ENCODE measurements at places on chromosomes 2 and 18.

- DNase-seq: no peak
Measured at GRCh38 chr2:231049286-231050017, 7.2 kb upstream of the PSMD1 start.

DNA sequence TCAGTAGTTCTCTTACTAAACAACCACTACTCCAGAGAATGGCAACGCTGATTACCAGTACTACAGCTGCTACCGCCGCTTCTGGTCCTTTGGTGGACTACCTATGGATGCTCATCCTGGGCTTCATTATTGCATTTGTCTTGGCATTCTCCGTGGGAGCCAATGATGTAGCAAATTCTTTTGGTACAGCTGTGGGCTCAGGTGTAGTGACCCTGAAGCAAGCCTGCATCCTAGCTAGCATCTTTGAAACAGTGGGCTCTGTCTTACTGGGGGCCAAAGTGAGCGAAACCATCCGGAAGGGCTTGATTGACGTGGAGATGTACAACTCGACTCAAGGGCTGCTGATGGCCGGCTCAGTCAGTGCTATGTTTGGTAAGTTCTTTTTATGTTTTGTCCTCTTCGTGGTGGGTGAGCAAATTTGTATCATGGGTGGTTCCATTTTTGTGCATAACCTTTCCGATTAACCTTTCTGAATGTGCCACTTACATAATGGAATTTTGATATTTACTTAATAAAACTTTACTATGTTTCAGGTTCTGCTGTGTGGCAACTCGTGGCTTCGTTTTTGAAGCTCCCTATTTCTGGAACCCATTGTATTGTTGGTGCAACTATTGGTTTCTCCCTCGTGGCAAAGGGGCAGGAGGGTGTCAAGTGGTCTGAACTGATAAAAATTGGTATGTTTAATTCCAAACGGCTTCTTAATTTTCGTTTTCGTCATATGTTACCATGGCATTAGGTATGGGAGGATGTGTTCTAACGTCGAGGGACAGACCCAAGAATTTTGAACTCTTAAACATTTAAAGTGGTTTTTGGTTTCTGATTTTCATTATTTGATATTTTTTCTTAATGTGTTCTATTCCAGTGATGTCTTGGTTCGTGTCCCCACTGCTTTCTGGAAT, 1.3 kb downstream of the SLC20A1 start:
- no peak for DNase-seq

- DNase-seq: no peak
Measured at GRCh38 chr2:134558208-134558830, 160.5 kb downstream of the TMEM163 start.

- no peak for DNase-seq
Measured at GRCh38 chr2:218074031-218074430, 5.0 kb downstream of the RUFY4 start.

- no peak for DNase-seq
Measured at GRCh38 chr2:227627769-227628168, 10.5 kb downstream of the SCYGR4 start.

- no peak for DNase-seq
Measured at GRCh38 chr2:25419678-25420242, 78.0 kb upstream of the DNMT3A start.

DNA sequence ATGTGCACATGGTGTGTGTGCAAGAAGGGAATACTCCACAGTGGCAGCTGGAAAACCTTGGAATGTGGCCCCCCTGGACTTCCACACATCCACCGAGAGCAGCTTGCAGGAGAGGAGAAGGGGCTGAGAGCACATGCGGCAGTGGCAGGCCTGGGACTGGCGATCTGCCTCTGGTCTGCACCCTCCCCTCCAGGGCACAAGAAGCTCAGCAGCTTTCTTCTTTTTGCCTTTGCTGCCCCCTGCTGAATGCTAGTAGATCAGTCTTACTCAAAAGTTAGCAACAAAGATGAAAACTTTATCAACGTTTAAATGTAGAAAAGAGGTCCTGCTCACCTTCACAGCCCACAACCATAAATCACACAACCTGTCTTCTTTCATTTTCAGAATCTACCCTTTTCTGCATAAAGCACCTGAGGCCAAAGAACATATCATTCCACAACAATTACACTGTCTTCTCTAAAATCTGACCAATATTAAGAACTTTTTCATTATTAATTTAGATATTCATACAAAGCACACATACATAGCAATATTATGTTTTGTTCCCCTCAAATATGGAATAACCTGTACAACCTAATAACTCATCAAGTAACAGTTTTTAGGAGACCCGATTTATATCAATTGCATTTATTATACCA, 34.6 kb downstream of the TGFBRAP1 start:
- no peak for DNase-seq

GRCh38 chr2:159450180-159450579, 163.7 kb upstream of the WDSUB1 start:
- DNase-seq: no peak

DNA sequence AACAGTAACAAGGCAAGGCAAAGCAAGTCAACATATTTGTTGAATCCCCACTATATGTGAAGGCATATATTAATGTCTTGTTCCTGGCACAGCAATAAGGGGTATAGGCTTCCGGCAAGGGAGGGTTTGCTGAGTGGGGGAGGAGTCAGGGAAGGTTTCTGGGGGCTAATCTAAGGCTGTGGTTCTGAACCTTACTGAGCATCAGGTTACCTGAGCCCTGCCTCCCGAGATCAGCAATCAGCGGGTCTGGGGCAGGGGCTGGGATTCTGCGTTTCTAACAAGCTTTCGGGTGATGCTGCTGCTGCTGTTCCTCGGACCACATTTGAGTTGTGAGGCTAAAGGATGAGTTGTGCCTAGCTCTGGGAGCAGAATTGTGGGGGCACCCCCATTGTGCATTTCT, 401.7 kb upstream of the SPRED2 start:
- DNase-seq: no peak

GRCh38 chr2:133705287-133705686, 137.0 kb upstream of the NCKAP5 start:
- DNase-seq: no peak

- DNase-seq: no peak
Measured at GRCh38 chr2:110858993-110859701, 126.8 kb downstream of the ACOXL start.

DNA sequence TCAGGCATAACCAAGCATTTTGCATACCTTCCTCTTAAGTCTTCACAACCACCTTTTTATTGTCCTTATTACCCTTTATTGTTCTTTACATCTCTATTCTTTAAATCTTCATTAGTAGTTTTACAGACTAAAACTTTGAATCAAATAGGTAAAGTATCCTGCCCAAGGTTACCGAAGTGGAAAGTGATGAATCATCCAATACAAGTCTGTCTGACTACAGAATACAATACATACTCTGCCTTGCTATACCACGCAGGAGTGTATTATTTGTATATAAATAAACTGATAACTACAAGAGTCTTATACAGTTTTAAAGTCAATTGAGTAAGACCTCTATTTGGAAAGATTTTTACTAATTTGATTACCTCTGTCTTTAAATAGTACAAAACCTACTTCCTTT, 196.0 kb downstream of the ZEB2 start:
- DNase-seq: no peak

GRCh38 chr2:176378323-176378722, 109.1 kb downstream of the MTX2 start:
- DNase-seq: no peak

- no peak for DNase-seq
Measured at GRCh38 chr2:156320486-156321098, 11.9 kb downstream of the NR4A2 start.

- no peak for DNase-seq
Measured at GRCh38 chr2:48934807-48935206, 179.3 kb upstream of the LHCGR start.

GRCh38 chr2:27581417-27582128, 1.3 kb upstream of the ZNF512 start:
- DNase-seq: no peak

DNA sequence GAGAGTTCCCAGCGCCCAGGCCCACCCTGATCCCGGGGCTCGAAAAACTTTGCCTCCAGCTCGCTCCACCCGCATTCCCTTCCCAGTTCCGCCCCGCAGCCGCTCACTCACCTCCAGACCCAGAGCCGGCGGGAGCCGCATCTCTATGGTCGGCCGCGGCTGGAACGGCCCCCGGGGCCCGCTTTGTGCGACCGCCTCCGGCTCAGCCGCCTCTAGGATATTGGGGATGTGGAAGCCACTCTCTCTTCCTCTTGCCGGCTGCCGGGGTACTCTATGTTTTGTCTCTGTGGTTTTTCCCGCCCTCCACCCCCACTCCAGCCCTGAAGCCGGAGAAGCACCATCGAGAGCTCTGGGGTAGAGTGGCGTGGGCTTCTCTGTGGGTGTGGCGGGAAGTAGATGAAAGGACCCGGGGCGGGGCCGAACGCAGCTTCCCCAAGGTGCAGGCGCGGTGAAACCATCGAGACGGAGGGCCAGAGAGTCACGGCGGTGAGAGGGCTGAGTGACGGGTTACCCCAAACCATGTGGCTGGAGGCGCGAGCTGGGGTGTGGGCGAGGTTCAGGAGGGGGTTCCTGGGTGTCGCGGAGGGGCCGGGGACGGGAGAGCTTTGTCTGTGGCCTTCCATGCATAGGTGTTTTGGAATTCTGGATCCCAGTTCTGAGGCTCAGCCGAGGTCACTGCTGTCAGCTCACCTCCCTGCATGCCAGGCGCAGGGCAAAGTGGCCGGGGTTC, at the start of the genes BCS1L and ZNF142:
Gene BCS1L, plus strand, starts transcription at position 426 of the 730 bp plus-strand sequence. CDS start 1,305 bp downstream, outside the sequence.
Gene ZNF142, minus strand, starts transcription at position 366 of the 730 bp plus-strand sequence. CDS start 3,194 bp downstream, outside the sequence.
- peak; percentile 92 for DNase-seq

GRCh38 chr2:128314348-128315121, 4.1 kb downstream of the HS6ST1 start:
- no peak for DNase-seq

GRCh38 chr2:5618271-5618670, 73.9 kb upstream of the SOX11 start:
- DNase-seq: no peak

DNA sequence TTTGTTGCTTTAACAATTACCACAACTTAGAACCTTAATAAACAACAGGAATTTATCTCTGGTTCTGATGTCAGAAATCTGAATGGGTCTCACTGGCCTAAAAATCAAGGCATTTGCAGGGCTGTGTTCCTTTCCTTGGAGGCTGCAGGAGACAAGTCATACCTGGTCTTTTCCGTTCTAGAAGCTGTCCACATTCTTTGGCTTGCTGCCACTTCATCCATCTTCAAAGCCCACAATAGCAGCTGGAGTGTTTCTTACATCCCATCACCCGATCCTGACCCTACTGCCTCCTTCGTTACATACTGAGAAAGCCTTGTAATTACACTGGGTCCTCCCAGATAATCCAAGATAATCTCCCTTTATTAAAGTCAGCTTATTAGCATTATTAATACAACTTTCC, 18.1 kb downstream of the NETO1 start:
- DNase-seq: no peak

- no peak for DNase-seq
Measured at GRCh38 chr2:119111115-119111975, 47.2 kb downstream of the C1QL2 start.

GRCh38 chr2:201419986-201420385, 31.3 kb downstream of the TRAK2 start:
- no peak for DNase-seq

DNA sequence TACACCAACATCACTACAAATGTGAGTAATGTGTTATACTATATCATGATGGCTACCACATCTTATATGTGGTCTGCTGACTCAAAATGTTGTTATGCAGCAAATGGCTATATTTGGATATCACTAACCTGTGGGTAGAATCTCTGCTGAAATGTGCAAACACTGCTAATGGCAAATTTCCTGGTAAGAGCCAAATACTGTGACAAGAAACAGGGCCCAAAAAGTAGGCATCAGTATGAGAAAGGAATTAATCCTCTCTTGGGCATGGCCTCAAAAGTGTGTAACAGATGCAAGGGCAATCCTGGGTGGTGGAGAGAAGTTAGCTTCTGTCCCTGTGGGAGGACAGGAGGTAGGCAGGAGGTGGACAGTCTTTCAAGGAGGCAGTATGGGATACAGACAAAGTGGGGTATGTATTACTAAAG, 13.3 kb downstream of the ATF2 start:
- DNase-seq: no peak

GRCh38 chr2:231642631-231643494, 50.2 kb downstream of the TEX44 start:
- DNase-seq: peak; percentile 56

- no peak for DNase-seq
Measured at GRCh38 chr2:125516496-125517109, 1139.4 kb upstream of the GYPC start.

DNA sequence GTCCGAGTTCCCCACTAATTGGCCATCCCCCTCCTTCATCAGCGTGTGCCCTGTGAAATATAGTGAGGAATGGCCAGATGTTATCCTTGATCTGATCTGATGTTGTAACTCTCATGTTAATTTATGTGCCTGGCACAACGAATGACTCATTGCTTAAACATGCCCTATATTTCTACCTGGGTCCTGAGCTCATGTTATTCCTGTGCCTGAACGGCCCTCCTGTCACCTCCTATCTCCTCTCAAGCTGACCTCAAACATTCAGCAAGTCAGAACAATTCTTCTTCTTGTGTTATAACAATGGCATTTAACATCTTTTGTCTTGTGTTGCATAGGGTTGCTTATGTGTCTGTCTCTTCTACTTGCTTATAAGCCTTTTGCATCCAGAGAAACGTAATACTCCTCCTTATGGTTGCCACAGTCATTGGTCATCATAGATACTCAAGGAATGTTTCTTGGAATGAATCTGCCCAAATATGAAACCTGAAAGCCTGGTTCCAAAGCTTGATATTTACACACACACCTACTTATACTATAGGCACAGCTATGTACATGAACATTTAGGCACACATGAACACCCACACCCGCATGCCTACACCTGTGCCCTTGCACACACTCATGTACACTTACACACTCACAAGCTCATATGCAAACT, 80.2 kb upstream of the PHLPP1 start:
- DNase-seq: no peak

GRCh38 chr18:49030138-49030537, 79.4 kb upstream of the SMAD7 start:
- no peak for DNase-seq

DNA sequence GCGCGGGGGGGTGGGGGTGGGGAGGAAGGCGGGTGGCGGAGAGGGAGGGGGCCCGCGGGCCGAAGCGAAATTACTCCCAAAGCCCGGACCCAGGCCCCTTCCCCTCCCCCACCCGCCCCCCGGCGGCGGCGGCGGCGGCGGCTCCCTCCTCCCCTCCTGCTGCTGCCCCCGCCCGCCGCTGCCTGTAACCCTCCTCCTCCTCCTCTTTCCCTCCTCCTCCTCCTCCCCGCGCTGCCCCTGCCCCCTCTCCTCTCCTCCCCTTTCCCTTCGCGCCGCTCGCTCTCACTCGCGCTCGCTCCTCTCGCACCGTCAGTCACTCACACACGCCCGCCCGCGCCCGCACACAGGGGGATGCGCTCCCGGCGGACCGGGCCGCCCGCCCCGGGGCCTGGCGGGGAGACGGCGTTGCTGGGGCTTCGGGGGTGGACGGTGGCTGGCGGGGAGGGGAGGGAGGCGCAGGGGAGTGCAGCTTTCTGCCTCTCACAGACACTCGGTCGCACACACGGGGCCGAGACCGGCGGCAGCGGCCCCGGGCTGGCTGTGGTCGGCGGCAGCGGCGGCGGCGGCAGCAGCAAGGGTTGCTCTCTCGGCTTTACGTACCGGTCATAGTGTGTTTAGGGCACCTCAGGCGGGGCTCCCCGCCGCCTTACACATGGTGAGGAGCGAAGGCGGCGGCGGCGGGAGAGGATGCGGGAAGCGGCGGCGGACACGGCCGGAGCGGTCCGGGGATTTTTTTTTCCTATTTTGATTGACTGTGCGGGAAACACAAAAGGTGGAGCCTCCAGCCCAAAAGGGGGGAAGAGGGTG, 405 bp downstream of the SP3 start:
- peak; percentile 84 for DNase-seq
